ENCODE measurements at places on chromosomes 13 and 19. TPM values are rescaled to one million over a fixed set of nuclear protein-coding genes. Genes with fewer than 3 reads are reported as not detected.

Gene ZNF350
- polyA plus RNA-seq = 9.0 TPM

Gene SMIM24
- polyA plus RNA-seq = not detected

Gene GGACT
- polyA plus RNA-seq = 3.2 TPM

Gene SIGLEC10
- polyA plus RNA-seq = 10.6 TPM

Gene HOMER3
- 28.4 TPM for polyA plus RNA-seq

All from urinary bladder (tissue), 4 donors.